Right hindlimb (tissue), 1 donor: ENCODE measurements at places on chromosomes 11 and 22.

DNA sequence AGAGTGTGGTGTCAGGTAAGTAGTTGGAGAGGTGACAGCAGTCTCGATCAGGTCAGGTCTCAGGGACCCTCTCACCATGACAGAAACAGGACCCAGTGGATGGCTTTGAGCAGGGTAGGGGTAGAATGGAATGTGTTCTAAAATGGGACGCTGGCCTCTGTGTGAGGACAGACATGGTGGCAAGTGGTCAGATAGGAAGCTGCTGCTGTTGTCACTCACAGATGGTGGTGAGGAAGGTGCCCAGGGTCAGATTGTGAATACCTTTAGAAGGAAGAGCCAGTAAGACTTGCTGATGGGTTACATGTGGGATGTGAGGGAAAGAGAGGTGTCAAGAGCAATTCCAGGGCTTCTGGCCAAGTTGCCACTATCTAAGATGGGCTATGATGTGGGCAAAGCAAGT lies 596.3 kb downstream of the NTM start:
- DNase-seq: no peak

GRCh38 chr11:134294664-134295063 lies 18.5 kb downstream of the GLB1L3 start:
- no peak for DNase-seq

DNA sequence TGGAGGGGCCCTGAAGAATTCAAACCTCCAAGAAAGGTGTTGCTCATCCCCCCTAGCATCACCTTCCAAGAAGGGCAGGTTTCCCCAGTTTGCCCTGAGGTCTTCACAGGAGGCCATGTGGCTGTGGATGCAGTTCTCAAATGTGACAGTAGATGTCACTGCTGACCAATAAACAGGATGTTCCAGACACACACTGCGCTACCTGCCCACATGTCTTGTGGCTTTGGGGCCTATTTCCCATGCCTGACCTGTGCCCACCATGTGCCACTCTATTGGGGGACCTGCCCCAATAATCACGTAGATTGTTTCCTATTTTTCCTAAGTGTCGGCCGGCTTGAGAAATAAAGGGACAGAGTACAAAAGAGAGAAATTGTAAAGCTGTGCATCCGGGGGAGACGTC lies 4.5 kb downstream of the GSTT2 start:
- peak; percentile 25 for DNase-seq

- no peak for DNase-seq
Measured at GRCh38 chr22:37607935-37608476, 628 bp upstream of the GGA1 start.

- no peak for DNase-seq
Measured at GRCh38 chr11:76209375-76209972, 3.2 kb upstream of the WNT11 start.

DNA sequence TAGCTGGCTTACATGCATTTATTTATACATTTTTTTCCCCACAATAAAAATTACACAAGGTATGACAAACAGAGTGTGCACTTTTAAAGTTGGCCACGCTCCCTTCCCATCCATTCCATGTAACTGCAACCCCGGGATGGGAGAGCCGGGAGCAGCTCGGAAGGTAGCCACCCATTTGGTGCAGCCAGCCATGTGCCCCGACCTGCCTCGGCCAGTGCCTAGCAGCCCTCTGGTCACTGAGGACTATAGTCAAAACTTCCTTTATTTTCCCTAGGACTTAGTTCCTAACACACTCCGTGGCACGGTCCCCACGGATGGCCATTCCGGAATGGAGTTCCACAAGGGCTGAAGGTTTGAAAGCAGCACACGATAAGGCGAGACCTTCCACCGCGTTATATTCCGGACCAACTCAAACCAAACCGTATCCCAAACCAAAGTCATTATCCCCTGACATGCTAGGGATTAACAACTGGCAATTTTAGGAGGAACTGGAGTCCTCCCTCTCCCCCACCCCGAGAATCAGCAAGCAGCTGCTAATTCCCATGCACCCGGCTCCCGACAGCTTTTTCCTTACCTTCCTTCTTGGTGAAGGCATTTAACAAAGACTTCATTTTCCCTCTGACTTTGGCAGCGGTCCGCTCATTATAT lies 426.4 kb downstream of the SHANK2 start:
- no peak for DNase-seq

DNA sequence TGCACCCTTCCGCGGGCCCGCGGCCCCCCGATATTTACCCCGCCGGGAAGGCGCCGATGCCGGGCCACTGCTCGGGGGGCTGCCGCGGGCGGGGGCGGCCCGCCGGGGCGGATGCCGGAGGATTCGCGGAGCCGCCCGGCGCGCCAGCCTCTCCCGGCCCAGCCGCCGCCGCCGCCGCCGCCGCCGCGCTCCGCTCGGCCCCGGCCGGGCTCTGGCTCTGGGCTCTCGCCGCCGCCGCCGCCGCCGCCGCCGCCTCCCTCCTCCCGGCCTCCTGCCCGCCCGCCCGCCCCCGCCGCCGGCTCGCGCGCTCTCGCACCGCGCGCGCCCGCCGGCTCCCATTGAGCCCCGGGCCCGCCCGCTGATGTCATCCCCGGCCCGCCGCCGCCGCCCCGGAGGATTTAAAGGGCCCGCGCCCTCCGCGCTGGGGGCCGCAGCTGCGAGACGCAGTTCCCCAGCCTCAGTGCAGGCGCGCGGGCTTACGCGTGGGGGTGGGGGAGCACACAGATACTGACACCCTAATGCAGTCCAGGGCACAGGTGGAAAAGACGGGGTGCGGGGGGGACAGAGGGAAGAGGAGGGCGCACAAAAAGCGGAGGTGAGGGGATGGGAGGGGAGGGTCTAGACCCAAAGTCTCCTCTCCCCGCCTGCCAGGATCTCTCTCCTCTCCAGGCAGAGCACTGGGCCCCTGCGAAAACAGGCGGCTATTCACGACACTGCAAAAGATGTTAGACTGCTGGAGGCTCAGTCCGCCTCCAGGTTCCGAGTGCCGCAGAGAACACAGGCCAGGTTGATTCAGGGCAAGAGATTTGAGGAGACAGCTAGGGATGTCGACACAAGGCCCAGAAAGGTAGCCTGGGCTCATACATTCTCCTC lies at the start of gene CSNK1E:
CSNK1E (minus strand) TSS at position 312 of the 873 bp plus-strand sequence. CDS start 3,276 bp downstream, outside the sequence.
- DNase-seq: peak; percentile 87

DNA sequence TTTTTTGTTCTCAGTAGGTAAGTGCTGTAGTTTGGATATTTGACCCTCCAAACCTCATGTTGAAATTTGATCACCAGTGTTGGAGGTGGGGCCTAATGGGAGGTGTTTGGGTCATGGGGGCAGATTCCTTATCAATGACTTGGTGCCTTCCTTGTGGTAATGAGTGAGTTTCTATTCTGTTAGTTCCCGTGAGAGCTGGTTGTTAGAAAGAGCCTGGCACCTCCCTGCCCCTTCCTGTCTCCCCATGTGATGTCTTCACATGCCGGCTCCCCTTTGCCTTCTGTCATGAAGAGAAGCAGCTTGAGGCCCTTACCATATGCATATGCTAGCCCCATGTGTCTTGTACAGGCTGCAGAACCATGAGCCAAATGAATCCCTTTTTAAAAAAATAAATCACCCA lies 138.3 kb downstream of the TMEM135 start:
- no peak for DNase-seq

GRCh38 chr22:41028841-41029240 lies 63.6 kb upstream of the EP300 start:
- no peak for DNase-seq

DNA sequence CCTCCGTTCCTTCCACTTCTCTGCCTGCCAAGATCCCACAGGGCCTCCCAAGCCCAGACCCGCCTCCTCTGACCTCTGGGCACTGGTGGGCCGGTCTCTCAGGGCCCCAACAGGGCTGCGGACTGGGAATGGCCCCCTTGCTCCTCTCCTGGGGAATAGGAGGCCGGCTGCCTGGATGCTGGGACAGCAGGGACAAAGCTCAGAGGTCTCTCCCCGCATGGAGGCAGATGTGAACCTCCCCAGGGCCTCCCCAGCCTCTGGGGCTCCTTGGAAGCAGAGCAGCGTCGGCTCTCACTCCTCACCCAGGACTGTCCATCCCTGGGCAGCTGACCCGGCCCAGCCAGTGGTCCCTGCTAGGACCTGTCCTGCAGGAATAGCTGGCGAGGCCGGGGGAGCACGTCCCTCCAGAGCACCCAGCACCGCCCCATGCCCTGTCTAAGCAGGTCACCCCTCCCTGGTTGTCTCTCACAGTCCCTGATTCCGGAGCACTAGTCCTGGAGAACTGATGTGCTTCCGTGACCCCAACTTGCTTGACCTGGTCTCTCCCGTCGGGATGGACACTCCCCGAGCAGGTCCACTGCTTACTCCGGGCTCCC lies 85.8 kb downstream of the RTL6 start:
- DNase-seq: no peak

- DNase-seq: no peak
Measured at GRCh38 chr11:70118642-70119041, 40.5 kb downstream of the ANO1 start.

DNA sequence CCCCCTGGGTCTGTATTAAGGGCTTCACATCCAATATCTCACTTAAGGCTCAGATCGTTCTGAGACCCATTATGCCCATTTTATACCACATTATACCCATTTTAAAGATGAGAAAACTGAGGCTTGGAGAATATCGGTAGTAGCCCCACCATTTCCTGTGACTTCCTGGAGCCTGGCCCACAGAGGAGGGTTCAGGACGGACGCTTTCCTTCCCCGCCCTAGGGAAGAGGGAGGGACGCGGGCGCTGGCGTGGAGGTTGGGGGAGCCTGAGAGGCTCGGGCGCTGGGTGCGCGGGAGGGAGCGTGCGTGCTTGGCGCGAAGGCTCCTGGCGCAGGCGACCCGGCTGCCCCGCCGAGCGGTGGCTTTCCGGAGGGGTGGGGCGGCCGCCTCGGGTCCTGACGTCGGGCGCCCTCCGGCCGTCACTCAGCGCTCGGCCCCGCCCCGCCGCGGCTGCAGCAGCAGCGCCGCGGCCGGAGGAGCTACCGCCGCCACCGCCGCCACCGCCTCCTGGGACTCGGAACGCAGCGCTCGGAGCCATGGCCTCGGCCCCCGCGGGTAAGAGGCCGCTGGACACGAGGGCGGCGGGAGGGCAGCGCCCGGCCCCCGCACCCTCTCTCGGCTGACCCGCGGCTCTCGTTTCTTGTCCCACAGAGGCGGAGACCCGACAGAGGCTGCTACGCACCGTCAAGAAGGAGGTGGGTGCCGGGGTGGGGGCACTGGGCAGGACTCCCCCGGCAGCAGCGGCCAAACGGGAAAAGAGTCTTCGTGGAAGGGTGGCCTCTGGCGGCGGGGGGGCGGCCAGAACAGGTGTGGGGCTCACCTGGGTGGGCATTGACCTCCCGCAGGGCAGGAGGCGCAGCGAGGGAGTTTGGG lies at the start of gene SGSM1:
SGSM1 (plus strand) TSS at position 422 of the 873 bp plus-strand sequence; CDS start at position 537, 115 bp downstream.
- peak; percentile 77 for DNase-seq

GRCh38 chr11:8257003-8257664 lies 6.5 kb downstream of the LMO1 start:
- DNase-seq: no peak

DNA sequence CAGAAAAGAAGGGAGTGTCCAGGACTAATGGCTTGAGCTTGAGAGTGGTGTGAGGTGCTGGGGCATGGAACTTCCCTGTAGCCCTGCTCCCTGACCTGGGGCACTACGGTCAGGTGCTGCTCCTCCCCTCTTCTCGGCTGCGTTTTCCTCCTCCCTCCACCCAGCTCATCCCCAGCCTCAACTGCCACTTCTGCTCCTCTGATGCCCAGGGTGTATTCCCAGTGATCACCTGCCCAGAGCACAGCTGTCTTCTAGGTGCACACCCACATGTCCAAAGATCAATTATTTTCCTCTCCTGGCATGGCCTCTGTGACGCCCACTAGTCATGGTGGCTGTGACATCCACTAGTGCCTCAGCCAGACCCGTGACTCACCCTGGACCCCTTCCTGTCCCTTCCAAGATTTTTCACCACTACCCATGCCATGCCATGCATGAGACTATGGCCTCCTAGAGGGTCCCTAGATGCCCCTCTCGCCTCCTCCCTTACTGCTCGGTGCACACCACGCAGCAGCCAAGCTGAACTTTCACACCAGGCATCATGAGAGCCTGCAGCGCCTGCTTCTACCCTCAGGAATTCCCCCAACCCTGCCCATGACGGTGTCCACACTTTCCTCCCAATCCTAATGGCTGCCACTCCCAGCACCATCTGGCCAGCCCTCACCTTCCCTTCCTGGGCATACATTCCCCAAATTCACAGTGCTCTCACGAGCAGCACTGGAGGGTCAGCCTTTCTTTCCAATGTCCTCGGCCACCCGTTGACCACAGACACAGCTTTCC lies 1.9 kb downstream of the P2RX6 start:
- DNase-seq: no peak

- no peak for DNase-seq
Measured at GRCh38 chr11:64770120-64770519, 8.2 kb downstream of the SF1 start.

DNA sequence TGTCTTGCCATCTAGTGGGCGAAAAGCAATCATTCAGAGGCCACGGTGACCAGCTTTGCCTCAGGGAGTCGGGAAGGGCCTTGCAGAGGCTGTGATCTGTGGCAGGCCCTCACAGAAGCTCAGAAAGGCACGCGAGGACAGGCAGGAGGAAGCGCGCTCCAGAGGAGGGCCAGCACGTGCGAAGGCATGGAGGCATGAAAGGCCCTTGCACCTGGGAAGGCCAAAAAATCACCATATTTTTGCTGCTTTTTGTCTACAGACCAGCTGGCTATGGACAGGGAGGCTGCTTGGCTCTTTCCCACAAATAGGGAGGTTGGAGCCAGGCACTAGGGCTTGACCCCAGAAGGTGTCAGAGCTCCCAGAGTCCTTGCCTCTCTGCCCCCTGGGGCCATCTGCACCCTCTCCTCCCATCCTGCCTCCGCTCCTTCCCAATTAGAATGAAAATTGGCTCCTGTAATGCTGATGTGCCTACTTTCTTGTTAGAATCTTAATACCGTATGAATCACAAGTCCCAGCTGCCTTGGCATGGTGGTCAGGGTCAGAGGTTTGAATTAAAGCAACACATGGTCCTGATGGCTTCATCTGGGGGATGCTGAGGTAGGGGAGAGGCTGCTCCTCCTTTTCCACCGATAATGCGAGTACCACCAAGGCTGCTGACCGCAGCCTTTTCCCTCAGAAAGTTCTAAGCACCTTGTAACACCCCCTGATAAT lies 69.1 kb downstream of the FEZ1 start:
- DNase-seq: no peak

GRCh38 chr11:65610404-65610803 lies 3.6 kb downstream of the MAP3K11 start:
- no peak for DNase-seq

GRCh38 chr11:35247428-35247827 lies 108.5 kb downstream of the CD44 start:
- no peak for DNase-seq
